ENCODE measurements at places on chromosomes 5 and 9. TPM values are rescaled to one million over a fixed set of nuclear protein-coding genes. Genes with fewer than 3 reads are reported as not detected.

- DNase-seq = peak; percentile 18
Observed at GRCh38 chr9:81628897-81629296, 60.5 kb downstream of the TLE1 start.

GRCh38 chr5:140568443-140569063 is 3.9 kb downstream of the SLC35A4 start:
- no peak for DNase-seq

DNA sequence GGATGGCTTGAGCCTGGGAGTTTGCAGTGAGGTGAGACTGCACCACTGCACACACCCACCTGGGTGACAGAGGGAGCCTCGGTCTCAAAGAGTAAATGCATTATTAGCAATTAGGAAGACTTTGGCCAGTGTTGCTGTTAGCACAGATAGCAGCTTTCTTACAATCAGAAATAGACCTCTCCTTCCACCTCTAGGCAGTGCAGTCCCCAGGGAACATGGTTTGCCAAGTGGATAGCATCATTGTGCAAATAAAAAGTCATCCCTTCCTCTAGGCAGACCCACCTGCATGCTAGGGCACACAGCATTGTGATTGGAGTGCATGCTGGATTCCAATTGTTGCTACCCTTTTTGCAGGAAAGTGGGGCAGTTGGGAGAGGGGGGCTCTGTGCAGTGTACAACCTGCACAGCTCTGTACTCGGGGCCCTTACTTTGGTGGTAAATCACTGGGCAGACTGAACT is 77.9 kb upstream of the KLF9 start:
- no peak for DNase-seq

DNA sequence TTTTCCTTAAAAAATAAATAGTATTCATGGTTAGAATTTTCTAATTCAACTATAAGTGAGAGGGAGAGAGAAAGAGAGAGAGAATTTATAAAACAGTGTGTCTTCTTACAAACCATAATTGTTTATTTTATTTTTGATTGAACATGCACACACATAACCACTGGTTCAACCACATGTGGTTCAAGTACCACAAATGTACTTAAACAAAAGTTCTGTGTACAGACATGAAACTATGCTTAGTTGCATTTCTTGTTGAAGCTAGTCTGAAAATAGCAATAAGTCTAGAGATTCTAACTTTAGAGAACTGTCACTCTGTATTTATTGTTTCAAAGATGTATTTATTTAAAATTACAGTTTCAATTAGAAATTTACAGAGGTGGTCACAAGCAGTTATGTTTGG is 130.6 kb upstream of the PDE4D start:
- no peak for DNase-seq

DNA sequence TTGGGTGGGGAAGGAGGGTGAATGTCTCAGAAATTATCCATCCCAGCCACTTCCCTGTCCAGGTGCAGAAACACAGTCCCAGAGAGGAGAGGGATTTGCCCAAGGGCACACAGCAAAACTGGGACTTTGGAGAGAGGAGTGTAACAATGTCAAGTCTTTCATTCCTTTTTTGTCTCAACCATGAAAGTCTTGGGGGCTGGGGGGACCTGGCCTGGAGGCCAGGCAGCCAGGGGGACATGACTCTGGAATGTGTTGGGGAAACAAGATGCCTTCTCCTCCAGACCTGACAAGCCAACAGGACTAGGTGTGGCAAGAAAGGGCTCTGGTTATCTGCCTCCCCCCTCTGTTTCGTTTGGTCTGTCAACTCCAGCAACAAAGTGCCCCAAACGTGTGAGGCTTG is 13.9 kb upstream of the HAND1 start:
- no peak for DNase-seq

GRCh38 chr9:89815903-89816573 is 211.2 kb downstream of the GADD45G start:
- no peak for DNase-seq

DNA sequence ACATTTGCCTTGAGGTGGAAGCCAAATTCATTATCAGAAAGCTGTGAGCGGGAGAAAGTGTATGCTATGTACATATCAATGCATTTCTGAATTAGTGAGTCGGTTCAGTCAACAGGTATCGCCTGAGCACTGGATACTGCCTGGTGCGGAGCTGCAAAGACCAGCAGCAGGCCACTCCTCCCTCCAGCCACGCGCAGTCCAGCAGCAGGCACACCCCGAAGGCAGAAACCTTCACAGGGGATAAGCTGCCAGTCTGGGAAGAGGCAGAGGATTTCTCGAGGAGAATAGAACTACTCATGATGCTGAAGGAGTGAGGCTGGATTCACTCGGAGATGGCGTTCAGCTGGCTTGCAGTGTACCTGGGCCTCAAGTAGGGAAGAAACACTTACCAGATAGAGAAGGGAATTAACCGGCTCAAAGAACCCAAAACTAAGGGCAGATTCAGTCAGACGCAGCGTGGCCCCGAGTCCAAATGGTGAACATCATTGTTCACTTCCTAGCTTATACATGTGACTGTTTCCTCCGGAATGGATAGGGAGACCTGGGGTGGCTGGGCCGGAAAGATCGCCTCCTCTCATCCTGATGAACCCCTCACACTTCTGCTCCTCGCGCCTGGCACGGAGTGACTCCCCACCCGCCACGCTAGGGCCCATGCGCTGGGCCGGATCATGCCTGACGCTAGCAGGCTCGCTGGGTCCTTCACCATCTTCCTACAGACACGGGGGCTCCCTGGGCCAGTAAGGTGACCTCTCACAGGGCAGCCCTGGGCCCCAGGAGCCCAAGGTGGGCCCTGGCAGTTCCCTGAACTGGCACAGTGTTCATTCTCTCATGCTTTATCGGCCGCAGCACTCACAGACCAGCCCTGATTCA is 78.1 kb upstream of the SPATA31C2 start:
- DNase-seq = no peak

GRCh38 chr9:70924380-70924779 is 197.0 kb downstream of the TRPM3 start:
- DNase-seq = peak; percentile 88

DNA sequence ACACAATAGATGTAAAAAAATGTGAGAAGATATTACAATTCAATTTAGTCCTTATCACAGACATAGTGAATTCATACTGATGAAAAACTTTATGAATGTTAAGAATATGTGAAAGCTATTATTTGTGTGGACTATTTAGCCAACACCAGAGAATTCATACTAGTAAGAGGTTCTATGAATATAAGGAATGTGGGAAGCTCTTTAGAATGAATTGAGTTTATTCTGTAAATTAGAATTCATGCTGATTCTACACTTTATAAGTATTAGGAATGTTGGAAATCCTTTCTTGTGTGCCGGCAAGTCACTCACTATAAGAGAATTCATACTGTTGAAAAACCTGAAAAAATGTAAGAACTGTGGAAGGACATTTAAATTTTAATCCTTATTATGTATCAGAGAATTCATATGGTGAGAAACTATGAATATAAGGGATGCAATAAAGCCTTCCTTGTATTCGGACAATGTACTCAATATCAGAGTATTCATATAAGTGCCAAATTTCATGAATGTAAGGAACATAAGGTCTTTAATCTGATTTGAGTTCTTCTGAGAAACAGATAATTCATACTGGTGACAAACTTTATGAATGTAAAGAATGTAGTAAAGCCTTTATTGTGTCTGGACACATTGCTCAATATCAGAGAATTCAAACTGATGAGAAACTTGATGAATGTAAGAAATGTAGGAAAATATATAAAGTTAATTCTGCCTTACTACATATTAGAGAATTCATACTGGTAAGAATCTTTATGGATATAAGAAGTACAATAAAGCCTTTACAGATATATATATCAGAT is 21.6 kb upstream of the PCDHA1 start:
- no peak for DNase-seq

DNA sequence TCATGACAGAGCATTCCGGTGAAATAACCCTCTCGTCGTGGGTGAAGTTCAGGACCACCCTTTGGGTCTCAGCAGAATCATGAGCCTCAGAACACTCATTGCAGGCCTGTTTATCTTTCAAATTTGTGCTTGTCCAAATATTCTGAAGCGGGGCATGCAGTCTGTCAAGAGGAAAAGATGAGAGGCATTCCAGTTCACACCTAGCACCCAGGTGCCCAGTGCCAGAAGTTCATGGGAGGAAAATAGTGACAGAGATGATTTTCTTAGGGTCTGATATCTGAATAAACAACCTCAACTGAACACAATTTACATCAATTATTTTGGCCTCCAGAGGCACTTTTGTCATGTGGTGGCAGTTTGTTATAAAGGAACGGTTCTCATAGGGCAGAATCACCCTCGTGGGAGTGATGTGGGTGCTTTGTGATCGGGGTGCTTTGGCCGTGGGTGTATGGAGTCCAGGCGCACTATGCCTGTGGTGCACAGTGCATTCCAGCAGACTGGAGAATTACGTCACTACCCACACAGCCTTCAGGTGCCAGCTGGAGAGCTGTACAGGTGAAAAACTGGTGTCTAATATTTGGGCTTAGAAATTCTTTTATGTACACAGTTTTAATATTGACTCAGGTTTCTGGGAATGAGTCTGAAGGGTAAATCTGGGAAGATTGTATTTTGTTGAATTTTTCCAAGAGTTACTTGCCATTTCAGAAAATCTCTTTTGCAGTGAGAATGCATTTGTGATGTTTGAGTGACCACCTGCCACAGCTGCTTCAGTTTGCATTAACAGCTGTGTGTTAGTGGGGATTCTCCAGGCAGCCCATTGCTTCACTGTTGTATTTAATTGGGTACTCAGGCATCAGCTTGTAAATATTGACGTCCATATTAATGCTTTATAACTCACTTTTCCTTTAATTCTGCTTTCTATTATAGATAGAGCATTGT is 289.3 kb downstream of the FANCC start:
- no peak for DNase-seq

- DNase-seq = no peak
Observed at GRCh38 chr9:133368249-133368881, 7.5 kb downstream of the SURF4 start.

- no peak for DNase-seq
Observed at GRCh38 chr5:120017513-120017912, 388.2 kb downstream of the FAM170A start.

- DNase-seq = no peak
Observed at GRCh38 chr9:70007831-70008230, 35.8 kb upstream of the MAMDC2 start.

GRCh38 chr5:72693546-72694205 is 122.8 kb upstream of the TNPO1 start:
- no peak for DNase-seq

DNA sequence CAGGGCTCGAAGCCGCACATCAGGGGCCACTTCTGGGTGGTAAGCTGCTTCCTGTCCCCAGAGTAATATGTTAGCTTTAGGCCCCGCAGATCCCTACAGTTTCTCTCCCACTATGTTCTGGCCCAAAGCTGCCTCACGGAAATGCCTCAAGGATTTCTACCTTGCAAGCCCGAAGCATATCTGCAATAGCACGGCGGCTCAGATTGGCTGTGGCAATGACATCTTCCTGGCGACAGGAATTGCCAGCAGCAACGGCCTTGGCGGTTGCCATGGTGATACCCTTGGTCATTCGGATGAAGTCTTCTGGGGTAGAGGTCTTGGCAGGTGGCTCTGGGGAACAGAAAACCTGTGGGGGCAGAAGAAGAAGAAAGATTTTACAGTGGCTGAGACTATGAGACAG is 10.3 kb upstream of the TPM2 start:
- no peak for DNase-seq

DNA sequence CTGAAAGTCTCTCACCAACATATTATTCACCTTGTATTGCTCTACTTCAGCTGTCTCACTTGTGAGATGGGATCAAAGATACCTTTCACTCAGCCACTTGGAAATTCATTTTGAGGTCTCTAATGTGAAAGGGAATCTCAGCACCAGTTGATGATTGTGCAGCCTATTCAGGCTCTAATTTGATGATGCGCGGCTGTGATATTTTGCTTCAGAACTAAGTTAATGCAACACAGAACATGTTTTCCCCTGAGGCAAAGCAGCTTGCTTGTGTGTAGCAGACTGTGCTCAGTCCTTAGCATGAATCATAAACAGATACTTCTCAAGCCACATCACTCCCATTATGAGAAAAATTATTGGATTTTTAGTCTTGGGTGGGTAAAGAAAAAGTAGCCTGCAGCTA is 378.8 kb downstream of the OSTF1 start:
- no peak for DNase-seq

DNA sequence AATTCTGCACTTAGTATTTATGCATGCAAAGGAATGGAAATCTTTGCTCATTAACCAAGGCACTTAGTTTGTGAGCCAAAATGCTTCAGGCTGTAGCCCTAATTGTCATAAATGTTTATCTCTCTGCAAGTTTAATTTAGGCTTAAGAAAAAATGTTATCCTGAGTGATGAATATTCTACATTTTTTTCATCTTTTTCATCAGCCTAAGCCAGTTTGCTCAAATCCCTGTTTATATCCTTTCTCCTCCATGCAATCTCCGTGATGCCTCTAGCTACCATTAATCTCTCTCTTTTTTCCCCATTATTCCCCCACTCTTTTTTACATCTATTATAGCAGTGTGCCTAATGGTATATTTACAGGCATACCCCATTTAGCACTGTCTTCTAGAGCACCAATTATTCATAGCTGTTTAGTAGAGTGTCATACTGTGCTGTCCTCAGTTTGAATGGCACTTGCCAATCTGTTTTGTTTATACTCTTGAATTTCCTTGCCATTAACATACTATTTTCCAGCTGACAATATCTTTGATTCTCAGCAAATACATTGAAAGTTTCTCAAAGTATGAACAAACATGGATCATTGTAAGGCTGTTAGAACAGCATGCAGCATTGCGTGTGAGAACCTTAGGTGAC is 1457.0 kb downstream of the MAT2B start:
- DNase-seq = no peak

LECT2 gene
- not detected for total RNA-seq

SLCO6A1 gene
- not detected for total RNA-seq

FRMPD1 gene
- total RNA-seq = not detected

FOXD4 gene
- 0.54 TPM for total RNA-seq

HSPB3 gene
- 7.7 TPM for total RNA-seq

SLC25A2 gene
- 0.24 TPM for total RNA-seq

CCL27 gene
- total RNA-seq = not detected
